ENCODE measurements at places on chromosomes 13 and 19.
A peak's percentile ranks its signal among the peaks of the same experiment; 100 is the strongest.

DNA sequence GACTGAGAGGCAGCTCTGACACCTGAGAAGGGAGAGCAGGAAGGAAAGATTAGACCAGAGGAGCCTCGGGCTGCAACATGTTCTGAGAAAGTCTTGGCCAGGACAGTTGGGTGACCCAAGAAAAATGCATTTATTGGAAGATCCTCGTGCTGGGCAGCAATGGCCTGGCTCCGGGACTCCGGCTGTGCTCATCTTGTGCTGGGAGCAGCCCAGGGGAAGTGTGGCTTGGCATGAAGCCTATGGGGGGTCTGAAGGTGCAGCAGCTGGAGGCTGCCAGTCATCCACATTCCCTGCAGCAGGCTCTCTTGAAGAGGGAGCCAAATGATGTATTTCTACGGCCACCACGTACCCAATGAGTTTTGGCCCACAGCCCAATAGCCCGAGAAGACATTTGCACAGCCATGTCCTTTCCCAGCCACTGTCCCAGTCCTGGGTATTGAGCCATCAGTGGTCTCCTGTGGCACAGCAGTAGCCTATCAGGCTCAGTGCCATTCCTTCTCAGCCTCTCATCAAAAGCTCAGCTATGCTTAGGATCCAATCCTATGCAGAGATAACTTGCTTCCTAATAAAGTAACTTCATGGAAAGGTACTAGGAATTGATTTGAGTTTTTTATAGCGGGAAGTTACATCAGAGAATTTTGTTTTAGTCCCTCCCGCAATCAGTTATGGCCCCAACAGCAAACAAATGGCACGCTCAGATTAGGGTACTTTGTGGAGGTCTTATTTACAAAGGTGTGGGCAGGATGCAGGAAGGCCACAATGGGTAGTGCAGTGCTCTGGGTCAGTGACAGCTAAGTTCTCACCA lies 76.0 kb upstream of the MEDAG start:
- no peak for DNase-seq

DNA sequence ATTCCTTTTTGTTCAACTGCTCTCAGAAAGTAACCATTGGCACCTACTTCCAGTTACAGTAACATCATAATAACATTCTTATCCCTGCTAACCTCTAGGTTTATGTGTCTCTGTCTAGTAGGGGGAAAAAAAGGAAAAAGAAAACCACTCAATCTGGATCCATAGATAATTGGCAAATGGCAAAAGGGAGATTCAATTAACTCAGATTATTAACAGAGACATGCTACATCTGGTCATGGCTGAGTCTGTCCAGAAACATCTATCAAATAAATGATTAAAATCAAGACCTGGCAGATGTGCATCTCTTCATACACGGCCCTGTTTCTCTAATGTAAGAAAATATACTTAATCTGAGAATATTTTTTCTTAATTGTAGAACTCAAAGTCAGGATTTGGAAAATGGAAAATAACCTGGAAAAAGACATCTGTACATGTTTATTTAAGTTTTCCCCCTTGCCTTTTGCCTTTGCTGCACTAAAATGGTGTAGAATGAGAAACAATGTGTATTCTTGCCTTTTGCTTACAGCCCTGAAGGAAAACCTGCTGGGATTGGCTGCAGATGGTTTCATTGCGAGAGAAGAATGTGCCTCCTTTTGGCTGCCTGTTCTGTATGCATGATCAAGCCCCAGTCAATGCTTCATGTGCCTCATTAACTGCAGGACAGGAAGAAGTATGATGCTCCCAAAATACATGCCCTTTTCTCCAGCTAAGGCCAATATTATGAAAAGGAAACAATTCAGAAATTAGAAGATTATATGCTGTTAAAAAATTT lies 921.6 kb upstream of the PCDH20 start:
- DNase-seq, result no peak

DNA sequence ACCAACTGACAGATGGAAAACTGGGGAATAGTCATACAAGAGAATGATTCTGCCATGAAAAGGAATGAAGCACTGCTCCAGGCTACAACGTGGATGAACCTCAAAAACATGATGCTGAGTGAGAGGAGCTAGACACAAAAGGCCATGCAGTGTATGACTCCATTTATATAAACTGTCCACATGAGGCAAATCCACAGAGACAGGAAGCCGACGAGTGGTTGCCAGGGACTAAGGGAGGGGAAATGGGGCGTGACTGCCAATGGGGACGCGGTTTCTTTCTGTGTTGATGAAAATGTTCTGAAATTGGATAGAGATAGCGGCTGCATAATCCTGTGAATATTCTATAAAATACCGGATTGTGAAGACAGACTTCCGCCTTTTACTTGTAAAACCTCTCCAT lies 10.2 kb downstream of the SMIM7 start:
- DNase-seq, result no peak

GRCh38 chr13:32200741-32201140 lies 114.4 kb downstream of the ZAR1L start:
- no peak for DNase-seq

- DNase-seq, result peak; percentile 59
These were observed 332.2 kb downstream of the MYO16 start for GRCh38 chr13:108961542-108962125.

DNA sequence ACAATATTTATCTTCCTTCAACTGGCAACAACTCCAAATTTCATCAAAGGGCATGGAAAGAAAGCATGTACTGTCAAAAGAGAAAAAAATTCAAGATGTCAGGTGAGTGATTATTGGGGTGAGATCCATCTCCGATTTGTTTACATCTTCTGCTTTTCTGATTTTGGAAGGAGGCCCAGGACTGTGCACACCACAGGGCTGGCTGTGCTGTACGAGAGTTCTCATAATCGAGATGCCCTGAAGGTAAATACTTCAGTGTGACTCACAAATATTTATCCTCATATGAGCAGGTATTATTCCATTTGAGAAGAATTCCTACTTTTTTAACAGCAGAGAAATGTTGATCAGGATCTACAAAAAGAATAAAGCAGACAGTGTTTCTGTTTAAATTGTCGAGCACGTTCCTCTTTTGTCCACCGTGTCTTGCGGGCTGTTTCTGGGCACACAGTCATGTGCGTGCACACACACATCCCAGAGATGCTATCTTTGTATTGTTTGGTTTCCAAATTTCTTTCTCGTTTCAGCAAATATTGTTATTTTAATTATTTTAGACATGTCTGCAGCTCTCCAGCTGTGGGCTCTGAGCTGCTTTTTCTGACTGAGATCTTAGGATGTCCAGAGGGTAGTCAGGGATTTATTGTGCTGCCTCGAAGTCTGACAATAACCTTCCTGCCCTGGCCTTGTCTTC lies 103.8 kb downstream of the KL start:
- no peak for DNase-seq

GRCh38 chr13:37216331-37216730 lies 110.9 kb upstream of the CSNK1A1L start:
- DNase-seq, result no peak
